ENCODE measurements at places on chromosomes 1 and 21.

DNA sequence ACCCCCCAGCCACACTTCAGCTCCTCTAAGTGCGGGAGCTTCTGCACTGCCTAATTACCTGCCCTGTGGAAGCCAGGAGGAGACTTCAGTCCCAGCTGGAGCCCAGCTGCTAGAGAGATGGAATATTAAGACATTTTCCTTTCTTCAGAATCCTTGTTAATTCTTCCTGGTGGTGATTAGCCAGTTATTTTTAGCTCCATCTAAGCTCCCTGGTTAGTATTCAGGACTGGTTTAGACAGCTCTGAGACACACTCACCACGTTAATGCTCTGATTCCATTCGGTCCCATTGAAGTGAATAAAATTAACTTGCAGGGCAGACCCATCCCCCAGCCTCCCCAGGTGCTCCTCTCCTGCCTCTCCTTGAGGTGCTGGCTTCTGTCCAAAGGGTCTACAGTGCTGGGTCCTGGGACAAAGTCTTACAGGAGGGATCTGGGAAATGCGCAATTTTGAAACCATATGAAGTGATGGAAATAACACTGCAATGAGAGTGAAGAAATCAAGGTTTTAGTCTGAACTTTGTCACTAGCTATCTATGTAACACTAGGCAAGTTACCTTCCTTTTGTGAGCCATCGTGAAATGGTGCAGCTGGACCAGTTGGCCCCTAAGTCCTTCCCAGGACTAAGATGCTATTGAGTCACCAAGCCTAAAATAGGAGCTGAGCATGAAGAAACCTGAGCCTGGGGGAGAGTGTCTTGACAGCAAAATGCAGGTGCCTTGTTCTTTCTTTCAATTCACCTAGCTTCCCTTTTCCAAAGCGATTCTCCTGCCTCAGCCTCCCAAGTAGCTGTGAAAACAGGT, 117.4 kb upstream of the ATP1A1 start:
- DNase-seq: no peak

DNA sequence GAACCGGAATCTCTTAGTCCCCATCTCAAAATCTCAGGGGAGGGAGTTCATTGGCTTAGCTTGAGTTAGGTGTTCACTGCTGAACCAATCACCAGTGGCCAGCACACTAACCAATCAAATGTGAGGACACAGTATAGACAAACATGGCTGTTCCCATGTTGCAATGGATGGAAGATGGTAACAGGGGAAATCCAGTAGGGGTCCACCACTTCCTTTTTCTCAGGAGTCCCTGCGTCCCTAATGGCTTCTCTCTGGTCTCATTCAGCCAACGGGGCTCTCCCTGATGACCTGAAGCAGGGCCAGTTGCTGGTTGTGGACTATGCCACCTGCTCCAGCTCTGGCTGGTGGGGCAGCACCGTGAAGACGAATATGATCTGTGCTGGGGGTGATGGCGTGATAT, 9.7 kb downstream of the CELA2B start:
- DNase-seq: no peak

GRCh38 chr21:36185523-36185922, 28.9 kb downstream of the DOP1B start:
- DNase-seq: no peak

- DNase-seq: no peak
Measured at GRCh38 chr1:217506878-217507277, 124.0 kb downstream of the GPATCH2 start.

DNA sequence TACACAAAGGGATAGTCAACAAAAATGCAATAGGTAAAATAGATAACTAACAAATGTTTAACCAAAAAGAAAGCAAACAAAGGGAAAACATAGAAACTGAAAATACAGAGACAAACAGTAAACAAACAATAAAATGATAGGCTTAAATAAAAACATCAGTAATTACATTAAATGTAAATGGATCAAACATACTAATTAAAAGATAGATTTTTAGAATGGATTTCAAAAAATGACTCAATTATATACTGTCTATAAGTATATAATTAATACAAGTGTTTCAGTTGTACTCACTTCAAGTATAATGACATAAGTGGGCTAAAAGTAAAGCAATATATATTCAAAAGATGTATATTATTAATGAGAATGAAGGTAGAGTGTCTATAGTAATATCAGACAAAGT, 101.1 kb downstream of the MRPS6 start:
- DNase-seq: no peak

- no peak for DNase-seq
Measured at GRCh38 chr1:214435867-214436266, 115.5 kb downstream of the PTPN14 start.

DNA sequence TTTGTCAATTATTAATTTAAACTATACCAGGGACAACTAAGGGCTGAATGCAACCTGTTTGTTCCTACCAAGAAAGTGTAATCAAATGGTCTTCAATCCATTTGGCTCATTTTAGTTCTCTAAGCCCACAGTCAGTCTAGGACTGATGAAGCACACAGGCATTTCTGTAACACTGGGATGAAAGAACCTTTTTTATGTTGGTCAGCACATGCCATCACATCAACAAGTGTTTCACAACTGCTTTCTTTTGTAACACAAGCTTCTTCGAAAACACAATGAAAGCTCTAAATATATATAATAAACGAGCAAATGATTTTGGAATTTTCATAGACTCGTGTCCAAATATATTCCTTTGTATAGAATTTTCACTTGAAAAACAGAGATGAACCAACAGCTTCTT, 28.8 kb downstream of the HEATR1 start:
- no peak for DNase-seq

GRCh38 chr1:206544562-206545257, 37.4 kb downstream of the RASSF5 start:
- DNase-seq: peak; percentile 78

GRCh38 chr21:45854690-45855247, 126.8 kb upstream of the COL6A1 start:
- no peak for DNase-seq

GRCh38 chr1:118961156-118961555, 27.0 kb downstream of the TBX15 start:
- no peak for DNase-seq

- DNase-seq: no peak
Measured at GRCh38 chr1:6893388-6893787, 108.1 kb downstream of the CAMTA1 start.

DNA sequence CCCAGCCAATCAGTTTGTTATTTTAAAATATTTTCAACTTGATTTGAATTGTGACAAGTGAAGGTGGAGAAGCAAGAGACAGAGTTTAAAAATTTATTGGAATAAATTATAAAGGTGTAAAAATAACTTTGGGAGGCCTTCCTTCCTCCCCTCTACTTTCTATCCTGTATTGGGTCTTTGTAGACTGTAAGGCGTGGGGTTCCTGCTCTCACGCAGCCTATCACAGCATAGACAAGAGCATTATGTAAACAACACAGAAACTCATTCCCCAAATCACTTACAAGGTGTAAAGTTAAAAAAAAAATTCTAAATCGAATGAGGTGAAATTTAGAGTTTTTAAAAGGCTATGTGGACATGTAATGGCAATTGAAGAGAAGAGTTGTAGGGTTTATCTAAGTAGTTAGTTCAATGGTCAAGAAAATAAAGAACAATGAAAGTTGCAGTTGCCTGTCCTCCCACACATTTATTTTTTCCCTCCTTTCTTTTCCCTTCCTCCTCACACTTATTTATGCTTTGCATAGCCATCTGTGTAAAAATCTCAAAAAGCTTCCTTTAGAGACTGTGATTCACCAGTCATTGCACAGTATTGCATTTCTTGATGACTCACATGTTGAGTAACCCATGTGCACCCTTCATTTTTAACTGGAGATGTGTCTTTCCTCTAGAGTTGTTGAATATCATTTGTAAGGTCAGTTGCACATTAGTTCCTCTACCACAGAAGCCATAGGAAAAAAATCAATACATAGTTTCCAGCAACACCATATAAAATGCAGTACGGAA, 242.2 kb downstream of the PTPRC start:
- DNase-seq: no peak

DNA sequence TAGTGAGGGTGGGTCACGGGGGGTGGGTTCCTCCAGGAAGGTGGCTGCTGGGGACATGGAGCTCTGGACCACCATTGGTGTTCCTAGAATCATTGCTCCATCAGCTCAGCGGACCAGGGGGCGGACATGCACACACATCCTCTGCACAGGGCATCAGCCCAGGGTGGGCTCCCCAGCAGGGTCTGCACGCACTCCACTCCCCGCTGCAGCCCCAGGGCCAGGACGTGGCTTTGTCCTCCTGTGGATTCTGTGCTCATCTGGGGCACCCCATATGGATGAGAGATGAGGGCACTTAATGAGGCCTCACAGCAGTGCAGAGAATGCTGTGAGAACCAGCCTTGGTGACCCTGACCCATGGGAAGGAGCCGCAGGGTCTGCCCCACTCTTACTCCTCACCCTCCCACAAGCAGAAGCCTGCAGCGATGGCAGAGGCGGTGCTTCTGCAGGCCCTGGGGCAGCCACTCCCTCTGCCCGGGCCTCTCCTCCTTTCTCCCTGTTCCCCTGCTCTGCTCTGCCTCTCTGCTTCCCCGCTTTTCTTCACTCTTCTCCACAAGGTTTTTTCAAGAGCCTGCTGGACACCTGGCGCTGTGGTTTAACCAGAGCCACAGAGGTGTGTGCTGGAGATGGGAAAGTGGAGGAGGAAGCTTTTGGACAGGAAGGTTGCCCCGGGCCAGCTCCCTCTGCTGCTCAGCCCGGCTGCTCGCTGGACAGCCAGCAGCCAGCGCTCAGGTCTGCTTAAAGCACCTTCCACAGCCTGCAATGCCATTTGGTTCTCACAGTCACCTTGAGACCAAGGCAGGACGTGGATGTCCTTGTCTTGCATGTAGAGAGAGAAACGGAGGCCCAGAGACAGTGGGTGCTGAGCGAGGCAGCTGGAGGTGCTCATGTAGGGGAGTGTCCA, 26.3 kb upstream of the PCBP3 start:
- no peak for DNase-seq

GRCh38 chr21:33451634-33452071, 28.1 kb downstream of the TMEM50B start:
- no peak for DNase-seq

- DNase-seq: no peak
Measured at GRCh38 chr1:178739285-178740045, 14.4 kb downstream of the RALGPS2 start.

- no peak for DNase-seq
Measured at GRCh38 chr1:172287208-172287607, 133.3 kb upstream of the C1orf105 start.

DNA sequence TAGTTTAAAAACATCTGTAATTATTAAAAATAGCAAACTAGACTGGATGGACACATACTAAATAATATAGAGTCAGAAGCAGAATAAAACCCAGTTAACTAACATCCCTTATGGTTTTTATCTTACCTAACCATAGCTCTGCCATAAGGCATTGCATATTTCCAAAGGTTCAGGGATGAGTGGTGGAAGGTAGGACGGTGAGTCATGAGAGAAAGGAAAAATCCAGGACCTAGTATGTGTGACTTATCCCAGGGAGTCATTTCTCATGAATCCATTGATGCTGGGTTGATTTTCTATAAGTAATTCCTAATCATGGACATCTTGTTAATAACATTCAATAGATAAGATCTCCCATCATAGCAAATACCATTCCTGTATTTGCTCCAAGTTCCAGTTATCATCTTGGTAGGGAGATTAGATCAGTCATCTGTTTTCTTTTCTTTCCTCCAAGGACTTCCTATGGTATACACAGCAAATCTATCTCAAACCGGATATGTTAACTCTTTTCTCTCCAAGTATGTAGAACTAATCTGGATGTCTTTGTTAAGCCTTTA, 490.7 kb upstream of the B3GALT2 start:
- DNase-seq: no peak

DNA sequence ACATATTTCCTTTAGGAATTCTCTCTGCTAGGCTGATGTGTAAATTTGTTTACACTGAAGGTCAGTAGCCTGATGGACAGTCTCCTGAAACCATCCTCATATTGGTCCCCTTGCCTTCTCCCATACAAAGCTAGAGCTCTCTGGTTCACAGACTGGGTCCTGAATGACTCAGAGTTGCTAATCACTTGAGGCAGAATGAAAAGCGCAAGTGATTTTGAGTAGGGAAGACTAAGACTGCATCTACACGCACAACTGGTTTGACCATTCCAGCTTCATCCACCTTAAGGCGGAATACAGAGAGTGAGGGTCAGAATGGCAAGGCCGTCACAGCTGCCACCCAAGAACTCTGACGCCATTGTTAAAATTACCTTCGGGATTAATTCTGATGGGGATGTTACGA, 70.2 kb upstream of the KIF26B start:
- DNase-seq: no peak

- no peak for DNase-seq
Measured at GRCh38 chr1:25932321-25932720, 26.1 kb upstream of the STMN1 start.

DNA sequence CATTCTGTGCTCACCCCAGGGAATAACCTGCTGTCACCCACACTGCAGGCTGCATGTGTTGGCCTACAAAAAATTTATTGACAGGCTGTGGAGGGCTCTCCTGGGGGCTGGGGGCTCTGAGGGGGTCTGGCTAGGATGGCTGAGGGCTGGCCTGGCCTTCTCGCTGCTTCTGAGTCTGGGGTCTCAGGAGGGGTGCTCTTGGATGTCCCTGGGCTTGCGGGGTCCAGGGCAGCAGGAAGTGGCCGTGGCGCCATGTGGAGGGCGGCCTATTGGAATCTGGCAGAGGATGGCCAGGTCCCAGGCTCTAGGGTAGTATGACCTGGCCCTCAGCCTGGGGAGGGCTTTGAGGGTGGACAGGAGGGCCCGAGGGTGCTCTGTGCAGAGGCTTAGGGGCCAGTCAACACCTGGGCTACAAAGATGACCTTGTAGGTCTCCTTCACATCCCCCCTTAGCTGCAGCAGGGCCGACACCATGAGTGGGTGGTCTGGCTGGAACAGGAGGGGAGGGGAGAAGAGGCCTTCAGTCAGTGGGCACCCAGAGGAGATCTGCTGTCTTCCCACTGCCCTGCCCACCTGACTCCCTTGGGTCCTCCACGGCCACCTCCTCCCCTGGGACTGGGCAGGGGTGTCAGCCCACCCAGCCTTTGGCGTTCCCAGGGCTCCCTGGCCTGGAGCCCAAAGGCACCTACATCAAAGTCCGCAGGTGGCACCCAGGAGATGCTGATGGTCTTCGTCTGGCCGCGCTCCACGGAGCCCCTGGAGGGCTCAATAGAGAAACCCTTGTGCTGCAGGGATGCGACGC, 3.0 kb upstream of the TMEM52 start:
- no peak for DNase-seq

DNA sequence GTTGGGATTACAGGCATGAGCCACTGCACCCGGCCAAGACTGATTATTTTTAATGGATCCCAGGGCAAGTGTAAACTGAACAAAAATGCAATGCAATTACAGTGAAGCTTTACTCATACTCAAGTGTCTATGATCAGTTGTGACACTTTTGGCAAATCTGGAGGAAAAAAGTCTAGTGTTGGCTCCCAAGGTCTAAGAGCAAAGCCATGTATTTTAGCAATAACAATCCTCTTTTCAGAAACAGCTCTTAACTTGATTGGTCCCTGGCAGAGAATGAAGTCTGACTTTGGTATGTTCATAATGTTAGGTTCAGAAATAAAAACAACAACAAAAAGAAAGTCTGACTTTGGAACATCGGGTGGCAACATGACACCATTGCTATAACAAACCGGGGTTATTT, 40.2 kb upstream of the C1orf53 start:
- no peak for DNase-seq

Measured in NCI-H187 (cell line).